Spinal cord (tissue), 10 donors: ENCODE measurements at places on chromosomes 13 and 19. TPM values are rescaled to one million over a fixed set of nuclear protein-coding genes. Genes with fewer than 3 reads are reported as not detected.

- no peak for DNase-seq
Measured at GRCh38 chr13:108178078-108178477, 37.3 kb downstream of the LIG4 start.

- DNase-seq, result no peak
Measured at GRCh38 chr13:89584058-89584620, 1763.3 kb upstream of the MIR17HG start.

GRCh38 chr13:43285933-43286597, 262.7 kb downstream of the DNAJC15 start:
- peak; percentile 51 for DNase-seq

GRCh38 chr19:10209315-10209714, 14.6 kb upstream of the DNMT1 start:
- DNase-seq, result no peak

DNA sequence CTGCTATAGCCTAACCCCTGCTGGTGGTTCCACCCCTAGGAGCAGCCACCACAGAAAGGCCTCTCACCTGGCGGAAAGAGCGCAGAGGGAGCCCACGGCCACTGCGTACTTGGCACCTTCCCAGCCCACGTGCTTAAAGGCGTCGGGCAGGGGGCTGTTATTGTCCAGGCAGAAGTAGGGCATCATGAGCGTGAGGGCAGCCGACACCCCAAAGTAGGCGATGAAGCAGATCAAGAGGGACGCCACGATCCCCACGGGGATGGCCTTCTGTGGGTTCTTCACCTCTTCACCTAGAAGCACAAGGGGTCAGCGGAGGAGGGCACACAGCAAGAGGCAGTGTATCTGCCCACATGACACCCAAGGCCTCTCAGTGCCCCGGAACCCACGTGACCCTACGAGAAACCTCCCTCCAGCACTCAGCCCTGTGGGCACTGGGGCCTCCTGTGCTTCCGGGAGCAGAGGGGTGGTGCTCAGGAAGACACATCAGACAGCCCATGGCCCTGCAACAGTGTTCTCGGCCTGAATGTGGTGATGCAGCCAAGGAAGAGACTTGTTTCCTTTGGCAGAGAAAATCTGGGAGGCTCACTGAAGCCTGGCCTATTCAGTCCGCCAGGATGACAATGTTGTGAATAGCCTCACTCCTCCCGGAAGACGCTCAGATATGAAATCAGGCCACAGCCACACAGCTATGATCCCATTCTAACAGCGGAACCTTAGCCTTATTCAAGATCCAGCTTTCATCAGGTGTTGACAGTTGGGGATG, 72.1 kb downstream of the SLC7A1 start:
- no peak for DNase-seq

DNA sequence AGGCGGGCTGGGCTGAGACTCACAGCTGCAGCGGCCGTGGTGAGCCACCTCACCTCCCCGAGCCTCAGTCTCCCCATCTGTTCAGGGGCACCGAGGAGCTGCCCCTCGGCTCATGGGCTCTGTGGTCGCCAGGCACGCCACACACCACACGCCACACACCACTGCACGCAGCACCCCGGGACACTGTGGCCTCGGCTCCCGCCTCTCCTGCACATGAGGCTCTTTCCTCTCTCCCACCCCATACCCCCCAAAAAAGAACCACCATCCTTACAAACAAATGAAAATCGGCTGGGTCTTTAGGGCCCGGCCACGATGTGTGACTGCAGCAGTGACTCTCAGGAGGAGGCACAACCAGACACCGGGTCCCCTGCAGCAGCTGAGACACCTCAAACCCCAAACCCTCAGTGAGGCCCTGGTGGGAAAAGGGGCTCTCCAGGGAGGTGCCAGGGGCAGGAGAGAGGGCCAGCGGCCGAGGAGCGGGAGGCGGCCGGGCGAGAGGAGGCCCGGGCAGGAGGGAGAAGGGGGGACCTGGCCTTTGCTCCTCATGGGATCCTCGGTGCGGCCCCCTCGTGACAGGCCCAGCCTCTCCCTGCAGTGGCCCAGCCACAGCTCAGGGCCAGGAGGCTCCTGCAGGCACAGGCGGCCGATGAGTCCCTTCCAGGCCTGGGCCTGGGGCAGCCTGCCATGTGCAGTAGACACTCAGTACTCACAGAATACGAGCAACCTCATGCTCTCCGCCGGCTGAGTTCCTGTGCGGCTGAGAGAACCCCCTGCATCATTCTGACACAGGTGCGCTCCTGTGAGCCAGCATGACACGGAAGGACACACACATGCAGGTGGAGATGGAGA, 66.3 kb downstream of the RASA3 start:
- no peak for DNase-seq

The CHAF1A gene
- 6.2 TPM for total RNA-seq

DNA sequence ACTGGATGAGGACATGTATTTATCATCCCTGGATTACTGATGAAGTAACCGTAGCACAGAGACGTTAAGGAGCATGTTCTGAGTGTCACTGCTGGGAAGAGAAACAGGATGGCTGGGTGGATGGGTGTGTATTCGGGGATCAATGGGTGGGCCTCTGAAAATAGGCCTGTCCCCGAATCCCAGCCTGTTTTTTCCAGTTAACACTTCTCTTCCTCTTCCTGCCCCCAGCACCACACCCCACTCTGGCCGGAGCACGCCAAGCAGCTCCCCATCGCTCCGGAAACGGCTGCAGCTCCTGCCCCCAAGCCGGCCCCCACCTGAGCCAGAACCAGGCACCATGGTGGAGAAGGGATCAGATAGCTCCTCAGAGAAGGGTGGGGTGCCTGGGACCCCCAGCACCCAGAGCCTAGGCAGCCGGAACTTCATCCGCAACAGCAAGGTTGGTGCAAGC, 8.8 kb downstream of the GRAMD1A start:
- no peak for DNase-seq

- no peak for DNase-seq
Measured at GRCh38 chr13:33144358-33144784, 128.1 kb downstream of the KL start.

DNA sequence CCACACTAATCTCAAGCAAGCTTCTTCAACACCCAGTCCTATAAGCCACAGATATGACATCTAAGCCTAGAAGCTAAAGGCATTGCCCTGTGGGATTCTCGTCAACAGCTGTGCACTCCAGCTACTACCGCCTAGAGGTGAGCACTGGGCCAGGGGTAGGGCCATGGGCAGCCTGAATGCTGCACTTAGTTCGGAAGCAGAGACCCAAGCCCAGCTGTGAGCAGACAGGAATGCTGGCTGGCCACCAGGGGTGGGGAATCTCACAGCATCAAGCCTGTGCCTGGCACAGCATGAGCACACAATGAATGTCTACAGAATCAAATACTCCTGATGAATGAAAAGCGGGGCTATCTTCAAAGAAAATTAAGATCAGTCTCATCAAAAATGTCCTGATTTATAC, 167.5 kb upstream of the UBL3 start:
- DNase-seq, result no peak

DNA sequence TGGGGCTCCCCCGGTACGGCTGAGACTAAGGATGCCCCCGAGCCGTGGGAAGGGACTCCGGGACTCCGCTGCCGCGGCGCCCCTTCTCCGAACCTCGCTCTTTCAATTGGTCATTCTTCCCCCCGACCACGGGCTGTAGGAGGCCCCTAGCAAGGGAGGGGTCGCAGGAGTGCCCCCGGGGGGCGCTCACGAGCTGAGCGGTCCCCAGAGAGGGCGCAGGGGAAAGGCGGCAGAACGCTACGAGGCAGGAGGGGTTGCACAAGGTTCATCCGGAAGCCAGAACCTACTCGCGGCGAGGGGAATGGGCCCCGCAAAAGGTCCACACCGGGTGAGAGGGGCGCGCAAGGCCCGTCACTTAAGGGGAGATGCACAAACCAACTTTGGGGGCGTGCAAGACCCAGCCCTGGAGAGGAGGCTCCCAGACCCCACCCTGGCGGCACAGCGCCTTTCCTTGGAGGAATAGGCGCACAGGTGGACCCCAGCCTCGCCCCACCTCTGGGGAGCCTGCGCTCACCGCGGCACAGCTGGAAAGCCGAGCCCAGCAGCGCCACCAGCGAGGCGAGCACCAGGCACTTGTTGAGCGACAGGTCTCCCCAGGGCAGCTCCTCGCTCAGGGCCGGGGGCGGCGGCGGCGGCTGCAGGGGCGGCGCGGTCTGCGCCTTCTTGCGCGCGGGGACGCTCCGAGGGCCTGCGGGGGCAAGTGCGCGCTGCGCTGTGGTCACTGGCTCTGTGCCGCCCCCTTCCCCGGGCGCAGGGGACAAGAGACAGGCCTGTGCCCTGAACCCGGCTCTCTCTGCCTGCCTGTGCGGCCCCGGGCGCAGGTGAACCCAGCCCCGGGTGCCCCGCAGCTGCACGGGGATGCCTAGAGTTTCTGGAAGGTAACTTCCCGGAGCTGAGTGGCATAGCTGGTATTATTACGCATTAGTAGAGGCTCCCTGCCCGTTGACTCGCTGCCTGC, 2.8 kb downstream of the JSRP1 start:
- DNase-seq, result no peak

- DNase-seq, result no peak
Measured at GRCh38 chr13:109297628-109298027, 488.8 kb downstream of the IRS2 start.

The PNMA8C gene
- 8.7 TPM for total RNA-seq

GRCh38 chr19:38076337-38076736, 147.7 kb downstream of the DPF1 start:
- peak; percentile 84 for DNase-seq

DNA sequence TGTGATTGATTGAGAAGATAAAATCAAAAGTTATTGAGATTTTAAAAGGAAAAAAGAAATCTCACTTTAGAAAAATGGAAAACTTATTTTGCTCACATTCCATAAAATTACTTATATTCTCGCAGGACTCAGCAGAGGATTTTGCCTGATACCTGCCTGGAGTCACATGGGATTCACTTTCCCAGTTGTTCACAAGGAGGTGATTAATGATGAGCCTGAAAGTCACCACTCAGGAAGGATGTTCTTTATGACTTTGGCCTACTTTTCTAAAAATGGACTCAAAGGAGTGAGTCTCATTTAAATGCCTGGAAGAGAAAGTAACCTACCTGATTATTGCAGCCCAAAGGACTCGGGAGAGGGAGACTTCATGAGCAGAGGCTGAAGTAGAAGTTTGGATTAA, 34.5 kb upstream of the FAM216B start:
- DNase-seq, result no peak

- no peak for DNase-seq
Measured at GRCh38 chr19:34317311-34317927, 47.6 kb upstream of the GPI start.

DNA sequence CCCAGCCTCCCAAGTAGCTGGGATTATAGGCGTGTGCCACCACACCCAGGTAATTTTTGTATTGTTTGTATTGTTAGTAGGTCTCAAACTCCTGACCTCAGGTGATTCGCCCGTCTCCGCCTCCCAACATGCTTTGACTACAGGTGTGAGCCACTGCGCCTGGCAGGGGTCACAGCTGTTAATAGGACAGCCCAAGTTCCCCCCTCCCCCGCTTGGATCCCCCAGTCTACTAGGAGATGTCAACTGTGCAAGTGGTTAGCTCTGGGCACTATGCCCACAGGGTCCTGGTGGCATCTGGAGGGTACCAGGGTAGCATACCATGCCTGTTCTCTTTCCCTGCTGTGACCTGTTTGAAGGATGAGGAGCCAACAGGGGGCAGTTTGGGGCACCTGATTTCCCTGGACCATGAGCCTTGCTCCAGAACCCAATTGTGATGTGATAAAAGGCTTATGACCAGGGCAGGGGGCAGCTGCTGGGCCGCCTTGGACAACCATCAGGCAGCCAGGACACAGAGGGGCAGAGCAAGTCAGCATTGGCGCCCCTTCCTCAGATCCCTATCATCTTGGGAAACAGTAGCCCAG, at the start of gene TSPAN16:
TSS of gene TSPAN16 (plus strand) at position 496 of the 581 bp plus-strand sequence. CDS start 138 bp downstream, outside the sequence.
- DNase-seq, result no peak

The DLL3 gene
- 8.3 TPM for total RNA-seq
